ENCODE measurements at places on chromosomes 12 and 14.

GRCh38 chr12:91074851-91075250 is 17.0 kb upstream of the KERA start:
- no peak for DNase-seq

DNA sequence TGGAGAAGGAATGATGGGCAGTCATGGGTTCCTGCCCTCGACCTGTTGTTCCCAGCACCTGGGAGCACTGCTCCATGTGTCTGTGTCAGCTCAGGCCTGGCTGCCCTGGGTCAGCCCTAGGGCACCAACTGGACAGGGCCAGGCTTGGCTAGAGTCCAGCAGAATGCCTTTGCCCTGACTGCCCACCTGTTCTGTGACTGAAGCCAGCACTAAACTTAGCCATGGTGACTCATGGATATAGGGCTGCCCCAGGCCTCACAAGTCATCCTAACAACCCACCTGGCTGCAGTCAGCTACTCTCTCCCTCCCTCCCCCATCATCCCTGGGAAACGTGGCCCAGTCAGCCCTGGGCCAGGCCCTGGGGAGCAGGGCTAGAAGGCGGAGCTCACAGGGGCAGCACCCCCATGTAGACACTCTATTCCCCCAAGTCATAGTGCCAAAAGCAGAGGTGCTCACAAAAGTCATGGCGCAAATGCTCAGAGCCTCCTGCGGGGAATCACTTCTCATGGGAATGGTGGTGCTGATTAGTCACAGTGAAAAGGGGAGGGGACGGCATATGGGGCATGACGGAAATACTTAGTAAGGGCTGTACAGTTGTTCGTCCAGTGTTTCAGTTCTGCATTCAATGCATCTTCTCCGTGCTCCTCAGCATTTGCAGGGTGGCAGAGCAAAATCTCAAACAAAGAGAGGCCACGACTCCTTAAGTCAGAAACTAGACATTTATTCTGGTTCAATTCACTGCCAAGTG is 52.0 kb upstream of the NTF3 start:
- no peak for DNase-seq

- no peak for DNase-seq
Observed at GRCh38 chr14:81682701-81683100, 149.0 kb upstream of the SEL1L start.

DNA sequence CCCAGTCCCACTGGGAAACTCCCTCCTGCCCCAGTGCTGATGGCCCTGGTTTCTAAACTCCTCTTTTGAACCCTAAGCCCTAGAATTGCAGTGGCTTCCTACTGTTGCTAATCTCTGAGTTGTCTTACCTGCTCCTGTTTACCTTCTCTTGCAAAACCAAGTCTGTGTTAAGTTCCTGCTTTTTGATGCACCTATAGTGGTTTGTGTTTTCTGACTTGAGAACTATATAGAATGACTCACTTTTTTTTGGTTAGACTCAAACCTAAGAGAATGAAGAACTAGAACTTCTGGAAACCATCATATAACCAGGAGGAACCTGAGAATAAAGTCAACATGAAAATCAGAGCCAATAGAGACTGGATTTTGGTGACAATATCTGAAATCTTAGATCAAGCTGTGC is 5.5 kb upstream of the GAS2L3 start:
- DNase-seq, result no peak

- no peak for DNase-seq
Observed at GRCh38 chr14:25267186-25267585, 217.2 kb upstream of the STXBP6 start.

GRCh38 chr14:100834082-100834793 is 8.3 kb downstream of the MEG3 start:
- no peak for DNase-seq

GRCh38 chr12:89185889-89186288 is 166.4 kb downstream of the DUSP6 start:
- DNase-seq, result no peak

- no peak for DNase-seq
Observed at GRCh38 chr12:97259098-97259497, 203.5 kb upstream of the RMST start.

Measured in COR-L47 (cell line).